ENCODE measurements at places on chromosomes 5 and 9.

- DNase-seq = no peak
Measured at GRCh38 chr5:168869615-168870227, 290.6 kb upstream of the PANK3 start.

- DNase-seq = no peak
Measured at GRCh38 chr9:101409079-101409477, 10.4 kb downstream of the ZNF189 start.

DNA sequence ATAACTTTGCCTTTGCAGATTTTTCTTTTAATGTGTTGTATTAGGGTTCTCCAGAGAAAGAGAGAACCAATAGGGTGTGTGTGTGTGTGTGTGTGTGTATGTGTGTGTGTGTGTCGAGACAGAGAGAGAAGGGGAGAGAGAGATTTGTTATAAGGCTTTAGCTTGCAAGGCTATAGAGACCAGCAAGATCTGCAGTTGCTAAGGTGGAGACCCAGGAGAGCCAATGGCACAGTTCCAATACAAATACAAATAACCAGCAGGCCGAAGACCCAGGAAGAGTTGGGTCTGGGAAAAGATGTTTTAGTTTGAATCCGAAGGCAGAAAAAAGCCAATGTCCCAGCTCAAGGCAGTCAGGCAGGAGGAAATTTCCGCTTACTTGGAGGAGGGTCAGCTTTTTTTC lies 23.0 kb downstream of the TMOD1 start:
- no peak for DNase-seq

GRCh38 chr5:123527190-123527589 lies 15.2 kb downstream of the CSNK1G3 start:
- no peak for DNase-seq

DNA sequence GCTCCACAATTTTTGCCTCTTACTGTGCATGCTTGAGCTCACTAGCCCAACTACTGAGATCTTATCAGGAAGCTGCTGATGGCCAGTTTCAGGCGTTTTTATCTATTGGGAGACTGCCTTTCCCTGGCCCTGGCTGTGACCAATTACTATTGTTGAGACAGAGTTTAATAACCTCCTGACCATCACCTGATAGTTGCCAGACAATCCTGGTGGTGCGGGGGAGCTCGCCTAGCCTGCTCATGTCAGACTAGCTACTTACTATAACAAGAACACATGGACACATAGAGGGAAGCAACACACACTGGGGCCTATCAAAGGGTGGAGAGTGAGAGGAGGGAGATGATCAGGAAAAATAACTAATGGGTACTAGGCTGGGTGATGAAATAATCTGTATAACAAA lies 13.0 kb upstream of the OXCT1 start:
- no peak for DNase-seq

DNA sequence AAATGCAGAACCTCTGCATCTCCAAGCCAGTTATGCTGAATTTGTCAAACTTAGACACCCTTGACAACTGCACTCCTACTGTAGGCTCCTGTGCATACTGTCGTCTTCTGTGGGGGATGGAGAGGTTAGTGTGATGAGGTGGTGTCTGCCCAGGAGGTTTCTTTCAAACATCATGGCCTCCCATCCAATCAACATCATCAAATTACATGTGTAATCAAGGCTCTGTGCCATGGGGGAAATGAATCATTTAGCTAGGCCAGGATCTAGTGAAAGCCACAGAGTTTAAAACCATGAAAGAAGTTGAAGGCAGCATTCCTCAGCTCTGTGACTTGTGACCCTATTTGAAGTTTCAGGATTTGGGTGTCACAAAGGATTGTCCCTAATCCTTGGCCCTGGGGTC lies 240.6 kb downstream of the MARCHF11 start:
- no peak for DNase-seq

GRCh38 chr5:6926491-6927038 lies 213.3 kb downstream of the TENT4A start:
- no peak for DNase-seq

GRCh38 chr5:32583582-32584232 lies 1.6 kb upstream of the SUB1 start:
- DNase-seq = no peak

GRCh38 chr5:36128795-36129194 lies 22.9 kb downstream of the LMBRD2 start:
- no peak for DNase-seq

GRCh38 chr5:57825031-57825686 lies 342.5 kb upstream of the ACTBL2 start:
- no peak for DNase-seq

DNA sequence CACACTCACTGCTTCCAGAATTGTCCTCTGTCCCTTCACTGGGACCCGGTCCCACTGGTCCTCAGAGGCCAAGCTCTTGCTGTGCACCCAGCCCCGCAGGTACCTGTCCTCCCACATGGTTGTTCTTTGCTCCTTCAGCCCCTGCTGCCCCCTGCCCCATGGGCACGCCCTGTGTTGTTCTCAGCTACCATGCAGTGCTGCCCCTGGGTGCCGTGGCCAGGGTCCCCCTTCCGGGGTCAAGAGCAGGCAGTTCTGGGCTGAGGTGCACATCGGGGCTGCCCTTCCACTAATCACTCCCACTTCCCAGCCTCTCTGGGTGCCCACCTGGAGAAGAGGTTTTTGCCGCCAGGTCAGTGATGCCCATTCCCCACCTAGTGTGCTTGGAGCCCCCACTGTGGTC lies 31.9 kb upstream of the SUSD3 start:
- no peak for DNase-seq

DNA sequence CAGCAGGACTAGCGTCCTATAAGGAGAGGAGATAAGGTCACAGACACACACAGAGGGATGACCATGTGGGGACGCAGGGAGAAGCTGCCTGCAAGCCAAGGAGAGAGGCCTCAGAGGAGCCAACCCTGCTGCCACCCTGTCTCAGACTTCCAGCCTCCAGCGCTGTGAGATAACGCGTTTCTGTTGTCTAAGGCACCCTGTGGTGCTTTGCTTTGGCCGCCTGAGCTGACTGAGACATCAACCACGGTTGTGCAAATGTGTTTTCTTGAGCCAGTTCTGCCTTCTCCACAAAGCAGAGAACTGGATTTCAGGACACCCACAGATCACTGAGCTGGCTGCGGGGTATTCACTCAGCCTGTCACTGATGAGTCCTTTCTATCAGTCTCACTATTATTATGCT lies 149.1 kb downstream of the NXNL2 start:
- DNase-seq = no peak

DNA sequence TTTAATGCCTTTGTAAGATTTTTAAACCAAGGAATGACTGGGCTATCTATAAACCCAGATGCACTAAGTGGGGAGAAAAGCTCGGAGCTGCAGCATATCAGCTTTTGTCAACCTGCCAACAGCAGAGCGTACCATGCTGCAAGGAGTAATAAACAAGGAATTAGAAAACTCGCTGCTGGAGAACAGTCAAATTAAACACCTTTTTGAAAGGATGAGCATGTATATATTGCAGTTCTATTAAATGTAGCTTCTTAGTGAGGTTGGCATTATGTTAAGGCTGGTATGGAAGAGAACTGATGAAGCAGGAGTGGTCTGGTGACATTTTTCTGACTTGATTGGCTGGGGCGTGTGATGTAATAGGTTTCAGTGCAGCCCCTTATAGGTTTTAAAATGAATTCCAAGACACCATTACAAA lies 74.7 kb downstream of the PIK3R1 start:
- DNase-seq = no peak

DNA sequence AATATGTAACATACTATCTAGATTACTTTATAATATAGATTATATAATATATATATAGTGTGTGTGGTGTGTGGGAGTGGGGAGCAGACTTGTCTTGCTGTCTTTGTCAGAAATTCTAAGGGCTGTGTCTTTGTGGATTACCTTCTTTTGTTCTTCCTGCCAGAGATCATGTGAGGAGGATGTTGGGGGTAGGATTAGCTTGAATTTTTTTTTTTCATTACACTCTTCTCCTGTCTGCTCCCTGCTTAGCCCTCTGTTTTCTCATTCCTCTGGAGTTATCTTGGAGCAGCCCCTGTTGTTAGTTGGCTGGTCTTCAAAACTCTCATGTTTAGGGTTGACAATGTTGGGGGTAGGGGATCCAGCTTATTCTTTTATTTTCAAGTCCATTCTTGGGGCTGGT lies 21.0 kb upstream of the C9orf40 start:
- DNase-seq = no peak

GRCh38 chr5:68891718-68892117 lies 202.1 kb upstream of the SLC30A5 start:
- DNase-seq = no peak

DNA sequence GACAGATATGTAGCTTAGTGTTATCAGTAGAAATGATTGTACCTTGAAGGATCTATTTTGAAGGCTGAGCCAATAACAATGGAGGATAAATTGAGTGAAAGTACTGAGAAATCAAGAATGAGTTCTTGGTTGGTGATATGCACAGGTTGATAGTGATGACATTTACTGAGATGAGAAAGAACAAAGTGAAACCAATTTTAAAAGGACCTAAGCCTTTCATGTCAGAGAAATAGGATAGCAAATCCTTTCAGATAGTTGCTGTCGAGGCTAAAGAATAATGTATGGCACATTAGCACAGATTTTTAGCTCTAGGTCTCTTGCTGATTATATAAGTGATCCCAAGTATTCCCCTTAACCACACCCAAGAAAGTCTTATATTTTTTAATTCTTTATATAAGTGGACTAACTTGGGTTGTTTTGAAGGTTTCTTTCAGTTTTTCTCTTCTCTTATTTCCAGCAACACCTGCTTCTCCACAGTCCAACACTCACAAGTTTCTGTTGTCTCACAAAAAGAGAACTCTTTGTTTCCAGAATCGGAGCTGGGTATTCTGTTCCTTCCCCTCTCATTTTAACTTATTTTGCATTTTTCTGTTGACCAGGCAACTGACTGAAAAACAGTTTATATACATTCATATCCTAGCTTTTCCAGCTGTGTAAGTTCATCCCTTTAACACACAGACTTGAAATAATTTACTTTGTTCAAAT lies 286.9 kb upstream of the ATP10B start:
- DNase-seq = no peak

DNA sequence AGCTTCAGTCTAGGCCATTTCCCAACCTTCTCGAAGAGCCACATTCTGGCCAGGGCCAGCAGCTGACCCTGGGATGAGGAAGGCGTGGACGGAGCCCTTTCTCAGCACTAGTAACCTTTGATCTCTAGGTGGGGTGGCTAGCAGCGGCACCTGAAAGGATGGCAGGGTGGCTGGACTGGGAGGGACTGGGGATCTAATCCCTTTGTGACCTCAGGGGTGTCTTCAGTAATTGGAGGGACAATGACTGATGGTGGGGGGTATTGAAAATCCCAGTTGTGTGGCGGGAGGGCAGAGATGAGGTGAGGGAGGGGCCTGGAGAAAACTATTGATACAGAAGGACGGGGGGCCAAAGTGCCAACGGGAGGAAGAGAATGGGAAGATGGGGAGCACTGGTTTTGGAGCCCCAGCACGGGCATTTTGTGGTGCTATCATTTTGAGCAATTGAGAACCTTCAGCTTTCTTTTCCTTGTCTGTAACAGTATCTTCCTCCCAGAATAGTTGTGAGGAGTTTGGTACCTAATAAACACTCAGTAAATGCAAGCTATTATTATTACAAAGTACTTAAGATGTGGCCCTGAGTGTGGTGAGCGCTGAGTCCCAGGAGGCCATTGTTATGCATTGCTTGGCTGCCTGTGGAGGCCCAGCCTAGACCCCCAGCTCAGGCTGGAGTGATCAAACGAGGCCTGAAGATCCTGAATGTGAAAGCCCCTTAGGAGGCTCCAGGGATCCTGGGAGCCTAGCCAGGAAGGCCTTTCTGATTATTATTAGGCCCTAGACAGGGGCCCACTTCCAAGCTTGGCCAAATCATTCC lies 37.3 kb upstream of the UBE2D2 start:
- DNase-seq = no peak

- DNase-seq = no peak
Measured at GRCh38 chr9:75891277-75891741, 836 bp downstream of the PCSK5 start.

- no peak for DNase-seq
Measured at GRCh38 chr9:109518621-109519335, 20.7 kb upstream of the PTPN3 start.

DNA sequence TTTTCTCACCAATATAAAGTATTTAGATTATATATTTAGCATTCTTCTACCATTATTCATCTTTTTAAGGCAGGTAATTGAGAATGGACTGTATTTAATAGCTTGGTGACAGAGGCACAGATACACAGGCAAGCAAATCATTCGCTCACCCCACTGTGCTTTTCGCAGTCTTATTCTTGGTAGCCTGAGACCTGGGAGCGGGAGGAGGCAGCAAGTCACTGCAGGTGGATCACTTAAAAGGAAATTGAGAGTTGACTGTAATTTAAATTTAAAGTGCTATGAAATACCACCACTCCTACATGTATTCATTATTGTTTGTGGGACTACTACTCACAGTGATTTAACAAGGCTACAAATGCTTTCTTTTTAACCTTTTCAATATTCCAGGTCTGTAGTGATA lies 9.7 kb downstream of the RICTOR start:
- no peak for DNase-seq

GRCh38 chr5:164002214-164002613 lies 496.8 kb downstream of the MAT2B start:
- DNase-seq = no peak

- DNase-seq = no peak
Measured at GRCh38 chr9:14348373-14349145, 34.6 kb upstream of the NFIB start.

DNA sequence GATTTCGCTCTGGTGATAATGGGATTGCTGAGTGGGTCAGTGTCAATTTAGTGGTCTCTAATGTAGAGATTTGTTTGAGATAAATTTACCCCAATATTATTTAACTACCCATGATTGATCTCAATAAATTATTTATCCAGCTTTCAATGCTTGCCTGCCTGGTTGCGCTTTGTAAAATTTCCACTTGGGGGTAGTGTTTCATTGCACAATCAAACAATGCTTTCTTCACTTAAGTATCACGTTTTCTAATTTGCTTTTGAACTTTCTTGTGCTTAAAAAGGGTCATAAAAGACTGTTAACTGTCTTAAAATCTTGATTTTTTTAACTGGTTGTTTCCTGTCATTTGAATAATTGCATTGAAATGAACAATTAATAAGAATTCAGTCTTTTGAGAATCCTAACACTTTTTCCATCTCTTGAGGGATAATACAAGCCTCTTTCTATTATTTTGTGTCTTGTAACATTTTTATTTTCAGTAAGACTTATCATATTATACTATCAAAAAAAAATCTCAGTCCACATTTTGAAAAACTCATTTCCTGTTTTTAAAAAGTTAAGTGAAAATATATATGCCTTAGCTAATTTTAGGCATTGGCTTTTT lies 18.7 kb downstream of the HSD17B4 start:
- no peak for DNase-seq

GRCh38 chr9:28847331-28847730 lies 1274.0 kb upstream of the C9orf72 start:
- no peak for DNase-seq

All from cortex of kidney (tissue), 1 donor.